ENCODE measurements at places on chromosomes 6 and 20. TPM values are rescaled to one million over a fixed set of nuclear protein-coding genes. Genes with fewer than 3 reads are reported as not detected.

GRCh38 chr20:46439837-46440236 lies 33.4 kb upstream of the ELMO2 start:
- DNase-seq, result no peak

CYP39A1 gene
- 1.5 TPM for polyA plus RNA-seq

CYP24A1 gene
- polyA plus RNA-seq, result 0.88 TPM

DNA sequence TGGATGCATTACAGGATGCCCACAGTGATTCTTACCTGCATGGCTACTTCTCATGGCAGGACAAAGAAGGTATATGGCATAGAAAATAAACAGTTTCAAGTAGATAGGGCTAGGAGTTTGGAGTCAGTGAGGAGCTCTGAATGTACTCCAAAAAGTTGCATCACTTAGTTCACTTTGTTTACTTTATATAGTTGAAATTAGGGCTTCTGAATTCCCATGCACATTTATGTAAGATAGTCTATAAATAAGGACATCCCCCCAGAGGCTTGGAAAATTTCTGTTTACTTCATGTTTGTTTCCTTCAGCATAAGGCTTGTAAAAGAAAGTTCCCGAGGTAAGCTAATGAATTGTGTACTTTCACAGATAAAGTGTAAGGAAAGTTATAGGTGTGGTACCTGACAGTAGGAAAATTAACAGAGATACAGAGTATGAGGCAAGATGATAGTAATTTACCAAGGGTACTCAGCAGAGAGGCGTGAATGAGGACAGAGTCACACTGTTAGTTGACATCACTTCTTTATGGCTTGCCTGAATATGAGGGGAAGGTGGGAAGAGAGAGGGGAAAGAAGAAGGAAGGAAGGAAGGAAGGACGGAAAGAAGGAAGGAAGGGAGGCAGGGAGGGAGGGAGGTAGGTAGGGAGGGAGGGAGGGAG lies 51.1 kb downstream of the ADTRP start:
- no peak for DNase-seq

CDH22 gene
- 0.35 TPM for polyA plus RNA-seq

DNA sequence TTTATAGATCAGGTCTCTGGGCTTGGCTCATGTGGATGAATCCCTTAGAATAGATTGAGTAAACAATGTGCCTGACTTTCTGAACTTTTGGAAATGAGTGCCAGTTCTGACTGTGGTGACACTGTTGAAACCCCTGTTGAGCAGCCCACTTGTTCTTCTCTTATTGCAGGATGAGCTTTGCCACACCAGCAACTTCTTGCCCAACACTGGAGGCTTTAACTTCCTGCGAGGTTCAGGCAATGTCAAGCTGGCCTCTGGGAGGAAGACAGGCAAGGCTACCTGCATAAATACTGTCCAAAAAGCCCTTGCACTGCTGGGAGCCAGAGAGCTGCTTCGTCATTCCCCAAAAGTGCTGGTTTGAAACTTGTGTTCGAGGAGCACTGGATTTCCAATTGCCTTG lies 32.8 kb upstream of the SMIM8 start:
- no peak for DNase-seq

IPCEF1 gene
- polyA plus RNA-seq, result 2.0 TPM

OR2B6 gene
- not detected for polyA plus RNA-seq

- no peak for DNase-seq
Observed at GRCh38 chr6:139242457-139243240, 49.1 kb downstream of the TXLNB start.

DNA sequence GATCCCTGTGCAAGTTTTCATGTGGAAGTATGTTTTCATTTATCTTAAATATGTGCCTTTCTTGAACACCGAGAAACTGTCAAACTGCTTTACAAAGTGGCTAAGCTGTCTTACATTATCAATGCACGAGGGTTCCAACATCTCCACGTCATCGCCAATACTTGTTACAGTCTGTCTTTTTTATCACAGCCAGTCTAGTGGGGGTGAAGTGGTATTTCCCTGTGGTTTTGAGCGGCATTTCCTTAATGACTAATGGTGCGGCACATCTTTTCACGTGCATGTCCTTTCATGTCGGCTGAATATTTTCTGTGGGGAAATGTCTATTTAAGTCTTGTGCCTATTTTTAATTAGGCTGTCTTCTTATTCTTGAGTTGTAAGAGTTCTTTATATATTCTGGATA lies 280.4 kb downstream of the FOXC1 start:
- no peak for DNase-seq

GTSF1L gene
- polyA plus RNA-seq, result not detected

CDC25B gene
- 122 TPM for polyA plus RNA-seq

- DNase-seq, result no peak
Observed at GRCh38 chr20:45892049-45892825, 1.1 kb downstream of the CTSA start.

- DNase-seq, result no peak
Observed at GRCh38 chr20:32336918-32337347, 21.2 kb upstream of the ASXL1 start.

DNA sequence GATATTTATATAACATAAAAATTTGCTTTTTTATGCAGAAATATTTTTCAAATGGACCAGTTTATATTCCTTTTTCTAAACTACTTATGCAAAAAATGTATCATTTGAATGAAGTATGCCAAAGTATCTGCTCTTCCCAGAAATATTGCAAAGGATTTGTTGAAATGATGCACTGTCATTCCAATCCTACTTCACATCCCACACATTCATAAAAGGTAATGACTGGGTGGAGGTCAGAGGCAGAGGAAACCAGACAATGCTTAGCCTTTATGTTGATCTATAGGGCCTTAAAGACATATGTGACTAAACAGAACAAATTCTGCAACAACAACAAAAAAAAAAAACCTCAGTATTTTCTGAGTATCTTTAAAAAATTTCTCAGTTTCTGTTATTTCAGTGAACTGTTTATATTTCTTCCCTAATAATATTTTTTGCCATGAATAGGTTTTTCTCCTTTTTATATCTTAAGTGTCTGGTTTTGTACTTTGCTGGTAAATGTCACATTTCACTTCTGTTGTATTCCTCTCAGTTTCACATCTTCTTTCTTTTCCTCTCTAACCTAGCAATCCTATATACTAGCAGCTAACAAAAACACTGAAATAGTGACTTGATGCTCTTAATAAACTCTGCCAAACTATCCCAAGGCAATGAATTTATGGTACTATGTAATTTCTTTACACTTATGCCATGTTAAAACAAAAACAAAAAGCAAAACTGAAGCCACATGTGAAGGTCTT lies 374.1 kb downstream of the BCKDHB start:
- DNase-seq, result no peak

DNA sequence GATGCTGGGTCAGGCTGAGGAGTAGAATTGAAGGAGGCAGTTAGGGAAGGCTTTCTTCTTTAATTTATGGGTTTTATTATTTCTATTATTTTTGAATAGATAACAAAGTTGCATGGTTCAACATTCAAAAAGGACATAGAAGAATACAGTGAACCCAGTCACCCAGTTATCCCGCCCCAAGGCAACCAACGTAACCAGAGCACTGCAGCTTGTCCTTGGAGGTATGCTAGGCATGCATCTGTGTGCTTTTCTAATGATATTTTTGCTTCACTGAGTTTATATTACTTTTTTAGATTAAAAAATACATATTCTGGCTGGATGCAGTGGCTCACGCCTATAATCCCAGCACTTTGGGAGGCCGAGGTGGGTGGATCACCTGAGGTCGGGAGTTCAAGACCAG lies 47.4 kb upstream of the DSN1 start:
- no peak for DNase-seq

DNA sequence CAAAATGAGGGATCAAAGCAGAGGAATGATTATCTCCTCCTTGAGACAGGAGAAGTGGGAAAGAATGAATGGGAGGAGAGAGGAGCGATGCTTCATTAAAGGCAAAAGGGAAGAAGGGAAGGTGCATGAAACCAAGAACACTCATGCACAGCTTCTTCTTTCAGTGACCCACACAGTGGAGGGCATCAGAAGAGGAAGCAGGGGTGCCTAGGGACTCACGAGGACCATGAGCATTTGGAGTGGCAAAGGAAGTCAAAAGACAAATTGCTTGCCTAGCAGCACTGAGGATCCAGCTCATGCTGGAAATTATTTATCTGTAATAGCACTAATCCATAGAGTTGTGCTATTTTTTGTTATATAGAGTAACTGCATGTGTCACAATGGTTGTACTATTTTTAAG lies 66.1 kb downstream of the SMLR1 start:
- DNase-seq, result no peak

GRCh38 chr6:157693867-157694266 lies 129.2 kb upstream of the SNX9 start:
- DNase-seq, result no peak

DNA sequence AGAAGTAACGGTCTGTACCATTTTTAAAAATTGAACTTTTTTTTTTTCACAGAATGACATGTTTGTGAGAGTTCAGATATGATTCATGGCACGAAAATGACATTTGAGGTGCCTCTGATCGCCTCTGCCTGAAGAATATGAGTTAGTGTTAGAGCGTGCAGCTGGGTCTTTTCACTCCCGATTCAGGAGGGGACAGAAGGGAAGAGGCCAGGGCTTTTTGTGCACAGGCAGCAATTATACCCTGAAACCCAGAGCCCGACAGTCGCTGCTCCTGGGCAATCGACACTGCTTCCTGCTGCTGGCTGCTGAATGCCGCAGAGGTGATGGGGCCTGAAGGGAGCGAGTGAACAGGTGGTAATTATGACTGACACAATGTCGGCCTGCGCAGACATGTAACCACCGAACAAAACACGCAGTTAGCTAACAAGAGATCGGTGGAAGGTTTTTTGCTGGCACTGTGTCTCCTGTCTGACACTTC lies 652.0 kb upstream of the NOX3 start:
- DNase-seq, result no peak

PHACTR2 gene
- polyA plus RNA-seq, result 36.5 TPM

- peak; percentile 81 for DNase-seq
Observed at GRCh38 chr6:26156850-26157250, 69.6 kb downstream of the HFE start.

- DNase-seq, result no peak
Observed at GRCh38 chr6:104955491-104955890, 1.4 kb upstream of the LIN28B start.

GRCh38 chr6:106648651-106649308 lies 19.4 kb downstream of the QRSL1 start:
- no peak for DNase-seq

SLC16A10 gene
- polyA plus RNA-seq, result 7.6 TPM

- no peak for DNase-seq
Observed at GRCh38 chr6:139823099-139823807, 448.8 kb upstream of the CITED2 start.

BTN1A1 gene
- 0.25 TPM for polyA plus RNA-seq

FOXF2 gene
- polyA plus RNA-seq, result 0.90 TPM

GRCh38 chr20:1934721-1935573 lies 39.7 kb downstream of the SIRPA start:
- no peak for DNase-seq

DNA sequence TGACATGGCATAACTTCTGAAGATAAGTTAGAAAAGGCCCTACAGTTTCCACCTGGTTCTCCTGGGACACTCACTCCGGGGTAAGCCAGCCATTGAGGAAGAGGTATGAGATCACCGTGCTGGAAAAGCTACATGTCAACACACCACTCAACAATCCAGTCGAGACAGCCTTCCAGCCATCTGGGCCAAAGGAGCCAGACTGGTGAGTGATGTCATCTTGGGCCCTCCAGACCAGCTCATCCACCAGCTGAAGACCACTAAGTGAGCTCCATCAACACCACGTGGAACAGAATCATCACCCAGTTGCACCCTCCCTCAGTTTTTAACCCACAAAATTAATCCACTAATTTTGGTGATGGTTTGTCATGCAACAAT lies 32.3 kb upstream of the RSPO4 start:
- DNase-seq, result no peak

CRYBG1 gene
- polyA plus RNA-seq, result 3.1 TPM

WFDC5 gene
- not detected for polyA plus RNA-seq

ANKRD6 gene
- 7.9 TPM for polyA plus RNA-seq

GRCh38 chr6:111238464-111239119 lies 151.3 kb downstream of the SLC16A10 start:
- no peak for DNase-seq

- DNase-seq, result no peak
Observed at GRCh38 chr20:35541118-35541782, 628 bp upstream of the ERGIC3 start.

DNA sequence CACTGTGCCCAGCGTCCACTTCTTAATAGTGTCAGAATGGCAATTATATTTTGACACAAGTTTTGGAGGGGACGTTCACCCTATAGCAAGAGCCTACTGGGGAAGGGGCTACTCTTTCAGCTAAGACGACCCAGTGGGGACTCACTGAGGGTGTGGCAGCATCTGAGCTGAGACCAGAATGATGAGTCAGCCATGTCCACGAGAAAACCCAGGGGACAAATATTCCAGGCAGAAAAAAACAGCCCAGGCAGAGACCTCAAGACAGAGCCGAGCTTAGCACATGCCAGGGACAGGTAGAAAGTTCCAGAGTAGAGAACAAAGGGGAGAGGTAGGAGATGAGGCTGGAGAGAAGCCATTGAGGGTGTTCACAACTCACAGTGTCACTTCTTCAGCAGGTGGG lies 11.2 kb downstream of the CNBD2 start:
- no peak for DNase-seq

- no peak for DNase-seq
Observed at GRCh38 chr20:1537731-1538058, 19.8 kb downstream of the SIRPD start.

DNA sequence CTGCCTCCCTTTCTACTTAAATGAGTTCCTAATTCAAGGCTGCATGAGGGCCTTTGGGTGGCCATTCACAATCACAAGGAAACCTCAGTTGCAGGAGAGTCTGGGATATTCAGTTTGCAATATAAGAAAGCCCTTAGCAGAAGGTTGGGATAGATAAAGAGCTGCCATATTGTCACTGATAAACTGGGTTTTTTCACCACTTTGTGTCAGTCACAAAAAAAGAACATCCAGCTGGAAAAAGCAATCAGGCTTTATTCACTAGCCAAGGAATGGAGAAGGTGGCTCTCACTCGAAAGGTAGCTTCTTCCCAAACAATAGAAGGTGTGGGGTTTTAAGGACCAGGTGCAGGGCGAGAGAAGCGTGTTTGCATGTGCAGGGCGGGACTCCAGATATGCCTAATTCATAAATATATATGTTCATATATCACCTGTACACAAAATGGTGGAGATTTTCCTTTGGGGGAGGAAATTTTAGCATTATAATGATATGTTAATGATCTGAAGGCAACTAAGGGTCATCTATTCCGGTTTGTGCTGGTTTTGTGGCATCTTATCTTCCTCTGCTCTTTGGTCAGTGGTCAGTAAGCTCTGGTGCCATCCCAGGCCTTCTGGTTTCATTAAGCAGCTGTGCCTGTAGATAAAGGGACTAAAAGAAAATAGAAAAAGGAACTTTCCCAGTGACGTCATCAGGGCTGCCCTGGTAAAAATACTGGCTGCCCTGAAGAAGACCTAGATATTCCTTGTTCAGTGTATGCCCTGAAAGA lies 97.1 kb upstream of the IYD start:
- no peak for DNase-seq

FAM83B gene
- 0.06 TPM for polyA plus RNA-seq

DNA sequence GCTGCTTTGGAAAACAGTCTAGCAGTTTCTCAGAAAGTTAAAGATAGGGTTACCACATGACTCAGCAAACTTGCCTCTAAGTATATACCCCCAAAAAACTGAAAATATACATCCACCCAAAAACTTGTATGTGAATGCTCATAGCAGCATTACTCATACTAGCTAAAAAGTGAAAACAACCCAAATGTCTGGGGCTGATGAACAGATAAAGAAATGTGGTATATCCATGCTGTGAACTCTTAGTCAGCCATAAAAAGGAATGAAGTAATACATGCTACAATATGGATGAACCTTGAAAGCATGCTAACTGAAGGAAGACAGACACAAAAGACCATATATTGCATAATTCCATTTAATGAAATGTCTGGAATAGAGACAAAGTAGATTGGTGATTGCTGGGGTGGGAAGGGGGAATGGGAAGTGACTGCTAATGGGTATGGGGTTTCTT lies 79.9 kb upstream of the GLP1R start:
- no peak for DNase-seq

LCA5 gene
- polyA plus RNA-seq, result 4.1 TPM
